Kidney tubule cell (primary cell): ENCODE measurements at places on chromosomes 5 and 9.

DNA sequence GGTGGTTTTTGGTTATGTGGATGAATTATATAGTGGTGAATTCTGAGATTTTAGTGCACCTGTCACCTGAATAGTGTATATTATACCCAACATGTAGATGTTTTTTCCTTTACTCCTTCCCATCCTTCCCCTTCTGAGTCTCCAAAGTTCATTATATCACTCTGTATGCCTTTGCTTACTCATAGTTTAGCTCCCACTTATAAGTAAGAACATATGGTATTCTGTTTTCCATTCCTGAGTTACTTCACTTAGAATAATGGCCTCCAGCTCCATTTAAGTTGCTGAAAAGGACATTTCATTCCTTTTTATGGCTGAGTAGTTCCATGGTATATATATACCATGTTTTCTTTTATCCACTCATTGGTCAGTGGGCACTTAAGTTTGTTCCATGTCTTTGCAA, 161.6 kb upstream of the CD180 start:
- no peak for DNase-seq

GRCh38 chr9:71678999-71679398, 89.3 kb downstream of the CEMIP2 start:
- DNase-seq = no peak

DNA sequence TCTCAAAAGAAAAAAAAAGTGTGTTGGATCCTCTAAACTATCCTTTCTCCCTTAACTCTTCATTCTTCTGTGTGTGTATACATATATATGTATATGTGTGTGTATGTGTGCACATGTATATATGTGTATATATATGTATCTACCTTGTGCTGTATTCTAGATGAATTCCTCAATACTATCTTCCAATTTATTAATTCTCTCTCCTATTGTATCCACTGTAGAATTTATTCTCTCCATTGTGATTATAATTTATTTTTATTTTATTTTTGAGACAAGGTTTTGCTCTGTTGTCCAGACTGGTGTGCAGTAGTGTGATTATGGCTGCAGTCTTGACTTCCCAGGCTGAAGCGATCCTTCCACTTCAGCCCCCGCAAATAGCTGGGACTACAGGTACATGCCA, 147.1 kb upstream of the ZNF618 start:
- DNase-seq = no peak

- DNase-seq = no peak
Measured at GRCh38 chr5:169389318-169389717, 88.4 kb upstream of the SLIT3 start.

DNA sequence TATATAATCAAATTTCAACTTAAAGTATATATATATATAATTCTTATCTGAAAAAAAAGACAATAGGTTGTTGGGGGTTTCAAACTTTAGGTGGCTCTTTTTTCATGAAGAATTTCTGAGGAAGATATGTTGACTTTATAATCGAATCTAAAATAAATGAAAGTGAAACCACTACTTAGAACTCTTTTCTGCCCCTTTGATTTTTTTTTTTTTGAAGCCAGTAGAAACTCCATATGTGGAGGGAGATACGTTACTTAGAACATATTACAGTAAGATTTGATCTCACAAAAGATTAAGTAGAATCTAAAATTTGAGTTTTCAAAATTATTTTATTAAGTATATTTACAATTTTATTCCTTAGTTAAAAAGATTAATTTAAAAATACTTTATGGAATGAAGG, 96.9 kb downstream of the ATG10 start:
- no peak for DNase-seq

- peak; percentile 57 for DNase-seq
Measured at GRCh38 chr9:127278372-127278771, 13.8 kb downstream of the GARNL3 start.

GRCh38 chr5:157247267-157247666, 18.7 kb upstream of the CYFIP2 start:
- DNase-seq = no peak

DNA sequence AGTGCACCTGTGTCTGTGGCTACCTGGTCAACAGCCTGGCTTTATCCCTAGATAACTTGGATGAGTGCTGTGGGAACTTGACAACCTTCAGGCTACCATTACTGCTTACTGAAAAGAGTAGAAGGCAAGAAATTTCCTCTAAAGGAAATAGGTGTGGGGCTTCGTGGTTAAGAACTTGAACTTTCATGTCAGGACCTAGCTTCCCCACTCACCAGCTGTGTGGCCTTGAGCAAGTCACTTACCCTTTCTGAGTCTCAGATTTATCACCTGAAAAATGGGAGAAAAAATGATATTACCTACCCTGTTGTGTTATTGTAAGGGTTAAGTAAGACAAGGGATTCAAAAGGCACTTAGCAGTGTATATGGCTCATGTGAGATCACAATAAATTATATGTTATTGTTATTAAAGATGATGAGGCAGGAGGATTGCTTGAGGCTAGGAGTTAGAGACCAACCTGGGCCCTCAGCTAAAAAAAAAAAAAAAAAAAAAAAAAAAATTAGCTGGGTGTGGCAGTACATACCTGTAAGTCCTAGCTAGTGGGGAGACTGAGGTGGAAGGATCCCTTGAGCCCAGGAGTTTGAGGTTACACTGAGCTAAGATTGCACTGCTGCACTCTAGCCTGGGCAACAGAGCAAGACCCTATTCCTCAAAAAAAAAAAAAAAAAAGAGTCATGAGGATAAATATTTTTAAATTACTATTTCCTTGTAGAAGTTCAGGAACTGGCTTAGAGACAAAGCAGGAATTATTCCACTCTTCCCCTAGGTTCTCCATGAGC, 97.0 kb upstream of the SPRY4 start:
- DNase-seq = no peak

GRCh38 chr5:158796812-158797497, 302.8 kb downstream of the EBF1 start:
- DNase-seq = no peak

GRCh38 chr5:82772281-82772680, 304.9 kb downstream of the TMEM167A start:
- DNase-seq = no peak

GRCh38 chr9:20508242-20508641, 114.1 kb downstream of the MLLT3 start:
- DNase-seq = no peak

DNA sequence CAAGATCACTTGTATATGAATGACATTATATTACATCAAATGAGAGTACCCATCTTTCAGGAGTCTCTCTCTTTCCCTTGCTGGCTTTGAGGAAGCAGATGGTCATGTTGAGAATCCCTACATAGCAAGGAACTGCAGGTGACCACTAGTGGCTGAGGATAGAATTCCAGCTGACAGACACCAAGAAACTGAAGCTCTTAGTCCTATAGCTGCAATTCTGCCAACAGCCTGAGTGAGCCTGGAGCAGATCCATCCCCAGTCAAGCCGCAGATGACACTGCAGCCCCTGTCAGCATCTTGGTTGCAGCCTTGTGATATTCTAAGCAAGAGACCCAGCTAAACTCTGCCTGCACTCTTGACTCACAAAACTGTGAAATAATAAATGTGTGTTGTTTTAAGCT, 531.5 kb downstream of the CSNK1G3 start:
- DNase-seq = peak; percentile 31

- no peak for DNase-seq
Measured at GRCh38 chr9:4464911-4465513, 25.3 kb upstream of the SLC1A1 start.

DNA sequence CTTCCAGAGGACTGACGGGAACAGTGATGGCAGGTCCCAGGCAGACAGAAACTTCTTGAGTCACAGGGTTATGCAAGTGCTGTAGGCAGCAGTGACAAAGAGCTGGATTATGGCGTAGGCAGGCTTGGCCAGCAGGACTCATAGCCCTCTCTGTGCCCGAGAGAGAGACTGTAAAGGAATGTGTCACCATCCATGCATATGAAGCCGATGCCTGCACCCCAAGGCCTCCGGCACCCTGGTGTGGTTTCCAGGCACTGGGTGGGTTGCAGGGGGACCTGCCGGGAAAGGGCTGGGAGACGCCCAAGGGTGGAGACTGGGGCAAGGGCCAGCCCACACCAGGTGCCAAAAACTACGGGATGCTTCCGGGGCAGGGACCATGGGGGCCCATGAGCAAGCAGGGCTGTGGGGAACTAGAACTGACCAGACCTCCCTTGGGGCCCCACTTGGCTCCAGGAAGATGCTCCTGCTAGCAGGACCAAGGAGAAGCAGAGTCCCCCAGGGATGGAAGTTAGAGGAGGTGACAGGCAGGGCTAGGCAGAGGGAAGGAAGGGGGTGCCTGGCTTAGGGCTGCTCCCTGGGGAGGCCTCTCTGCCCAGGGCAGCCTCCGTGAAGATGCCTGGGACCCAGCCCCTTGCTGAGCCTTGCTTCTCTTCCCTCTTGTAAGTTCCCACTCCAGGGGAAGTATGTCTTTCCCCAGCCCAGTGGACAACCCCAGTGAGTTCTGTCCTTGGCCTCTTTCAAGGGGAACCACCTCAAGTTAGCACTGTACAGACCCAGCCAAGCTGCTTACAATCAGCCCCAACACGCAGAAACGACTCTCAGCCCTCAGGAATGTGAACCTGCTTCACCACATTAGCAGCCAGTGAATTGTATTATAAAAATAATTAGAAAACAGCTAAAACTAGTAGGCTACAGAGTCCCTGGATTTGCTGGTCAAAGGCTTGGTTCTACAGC, 10.5 kb upstream of the IPPK start:
- DNase-seq = peak; percentile 3

DNA sequence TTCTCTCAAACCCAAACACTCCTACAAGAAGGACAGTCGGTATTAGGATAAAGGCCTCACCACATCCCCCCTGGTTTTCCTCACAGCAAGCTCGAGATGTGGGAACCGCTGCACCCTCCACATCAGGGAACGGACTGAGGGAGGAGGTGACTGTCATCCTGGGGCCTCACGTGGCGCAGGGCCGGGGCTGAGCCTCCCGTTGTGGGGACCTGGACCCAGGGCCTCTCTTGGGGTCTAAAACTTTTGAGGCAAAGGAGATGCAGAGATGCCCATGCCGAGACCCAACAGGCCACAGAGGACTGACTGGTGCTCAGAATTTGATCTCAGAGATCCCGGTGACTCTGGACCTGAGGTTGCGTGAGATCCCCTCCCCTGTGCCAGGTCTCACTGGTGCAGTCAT, 72.7 kb downstream of the MRPL36 start:
- DNase-seq = no peak

DNA sequence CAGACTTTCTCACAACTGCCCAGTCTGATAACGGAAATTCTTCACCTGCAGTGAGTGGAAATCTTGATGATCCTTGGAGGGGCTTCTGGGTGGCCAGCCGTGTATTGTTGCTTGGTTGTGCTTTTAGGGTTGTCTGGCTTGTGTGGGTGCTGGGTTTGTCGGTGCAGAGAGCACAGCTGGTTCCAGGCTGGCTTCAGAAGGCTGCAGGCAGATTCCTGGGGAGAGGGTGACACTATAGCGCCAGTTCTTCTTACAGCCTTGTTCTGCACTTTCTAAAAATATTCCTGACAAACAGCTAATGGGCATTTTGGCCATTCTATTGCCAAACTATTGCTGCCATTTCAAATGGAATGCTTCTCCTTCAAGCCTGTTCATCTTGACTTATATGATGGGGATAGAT, 99.3 kb downstream of the PDZD2 start:
- DNase-seq = no peak

- DNase-seq = no peak
Measured at GRCh38 chr9:111349766-111350165, 19.7 kb upstream of the OR2K2 start.

GRCh38 chr5:150112201-150113046, 26.1 kb upstream of the CSF1R start:
- peak; percentile 54 for DNase-seq

- peak; percentile 20 for DNase-seq
Measured at GRCh38 chr5:177357459-177358351, at the start of gene RGS14. TSS of gene RGS14 (plus strand) at chr5:177357924. CDS start at chr5:177358025, 101 bp downstream.

DNA sequence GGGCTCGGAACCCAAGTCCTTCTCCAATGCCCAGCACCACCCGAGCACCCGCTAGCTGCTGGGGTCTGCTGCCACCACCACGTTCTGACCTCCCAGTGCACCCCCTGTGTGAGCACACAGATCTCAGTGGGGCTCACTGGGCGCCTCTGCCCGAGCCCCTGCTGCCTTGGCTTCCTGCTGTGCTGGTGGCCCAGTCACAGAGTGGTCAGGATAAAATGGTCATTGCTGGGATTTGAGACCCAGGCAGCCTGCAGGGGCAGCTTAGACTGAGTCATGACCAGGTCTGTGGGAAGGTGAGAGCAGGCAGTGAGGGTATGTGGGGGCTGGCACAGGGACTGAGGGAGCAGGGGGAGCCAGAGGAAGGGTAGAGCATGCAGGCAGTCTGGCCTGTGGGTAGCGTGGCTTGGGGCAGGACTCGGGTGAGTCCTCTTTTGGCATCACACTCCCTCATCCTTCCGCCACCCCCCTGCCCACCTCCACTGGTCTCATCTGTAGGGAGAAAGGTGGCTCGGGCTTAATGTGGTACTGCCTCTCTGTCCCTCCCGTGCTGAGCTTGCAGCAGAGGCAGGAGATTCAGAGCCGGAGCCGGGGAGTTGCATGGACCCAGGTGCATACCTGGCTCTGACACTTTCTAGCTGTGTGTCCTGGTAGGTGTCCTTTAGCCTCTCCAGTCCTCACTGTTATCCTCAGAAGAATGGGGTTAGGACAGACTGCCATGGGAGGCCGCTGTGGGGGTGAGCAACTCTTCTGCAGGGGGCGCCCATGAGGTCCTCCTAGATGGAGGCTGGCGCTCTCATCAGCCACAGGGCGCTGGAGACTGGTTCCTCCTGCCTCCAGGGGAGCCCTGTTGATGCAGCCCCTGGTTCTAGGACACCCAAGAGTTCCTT, 32.1 kb downstream of the USP20 start:
- DNase-seq = no peak

GRCh38 chr5:178507151-178507932, 82.9 kb downstream of the COL23A1 start:
- no peak for DNase-seq

DNA sequence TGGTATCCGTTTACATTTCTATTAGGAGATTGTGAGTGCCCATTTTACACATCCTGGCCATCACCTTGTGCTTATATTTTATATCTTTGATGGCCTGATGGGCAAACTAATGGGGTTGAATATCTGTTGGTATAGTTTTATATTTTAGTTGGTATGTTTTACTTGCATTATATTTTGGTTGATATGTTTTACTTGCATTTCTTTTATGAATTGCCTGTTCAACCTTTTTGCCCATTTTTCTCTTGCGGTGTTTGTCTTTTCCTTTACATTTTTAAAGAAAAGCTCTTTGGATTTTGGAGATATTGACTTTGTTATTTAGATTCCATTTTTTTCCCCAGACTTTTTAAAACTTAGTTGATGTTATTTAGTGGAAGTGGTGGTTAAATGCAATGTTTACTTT, 14.6 kb downstream of the ZNF618 start:
- DNase-seq = no peak

DNA sequence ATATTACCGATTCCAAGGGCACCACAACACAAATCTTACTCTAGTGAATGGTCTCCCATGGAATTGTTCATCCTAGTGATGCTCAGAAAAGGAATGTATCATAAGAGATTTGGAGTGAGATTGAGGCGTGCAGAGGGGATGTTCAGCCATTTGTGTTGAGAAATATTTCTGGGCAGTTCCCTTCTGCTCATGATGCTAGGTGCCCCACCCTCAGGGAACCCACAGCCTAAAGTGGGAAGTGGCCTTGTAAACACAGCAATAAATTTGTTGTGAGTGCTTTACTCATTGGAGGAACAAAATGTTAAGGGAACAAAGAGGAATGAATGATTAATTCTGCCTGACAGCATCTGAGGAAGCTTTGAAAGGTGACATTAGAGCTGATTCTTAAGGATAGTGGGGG, 129.9 kb downstream of the TLE4 start:
- no peak for DNase-seq
